ENCODE measurements at places on chromosomes 7 and 10.

DNA sequence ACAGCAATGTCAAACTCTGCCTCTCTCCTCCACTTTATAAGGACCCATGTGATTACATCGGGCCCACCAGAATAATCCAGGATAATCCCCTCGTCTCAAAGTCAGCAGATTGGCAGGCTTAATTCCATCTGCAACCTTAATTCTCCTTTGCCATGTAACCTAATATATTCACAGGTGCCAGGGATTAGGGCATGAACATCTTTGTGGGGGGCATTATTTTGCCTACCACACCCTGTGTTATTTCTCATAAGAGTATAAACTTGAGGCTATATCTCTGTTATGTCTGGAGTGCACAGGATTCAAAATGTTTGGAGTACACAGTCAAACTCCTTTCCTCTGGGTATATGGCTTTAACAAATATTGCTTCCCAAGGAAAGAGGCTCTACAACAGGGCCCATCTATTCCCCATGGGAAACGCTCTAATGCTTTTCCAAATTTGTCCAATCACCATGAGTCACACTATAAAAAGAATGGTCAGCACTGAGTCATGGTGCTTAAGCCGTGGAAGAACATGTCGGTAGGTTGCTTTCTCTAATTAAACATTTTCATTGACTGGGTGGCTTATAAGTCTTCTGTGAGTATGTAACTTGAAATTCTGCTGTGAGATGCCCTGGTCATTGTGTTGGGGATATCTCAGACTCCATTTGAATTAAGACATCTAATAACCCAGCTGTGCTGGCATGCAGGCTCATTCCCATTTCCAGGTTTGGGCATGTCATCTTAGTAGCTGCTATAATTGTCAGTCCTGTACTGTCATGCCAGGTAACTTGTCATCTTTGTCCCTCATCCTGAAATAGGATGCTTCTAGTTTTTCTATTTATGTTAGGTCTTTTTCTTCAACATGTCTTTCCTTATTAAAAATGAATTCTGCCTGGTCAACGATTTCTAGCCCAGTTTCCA lies 11.5 kb upstream of the AKR1B10 start:
- DNase-seq: no peak

DNA sequence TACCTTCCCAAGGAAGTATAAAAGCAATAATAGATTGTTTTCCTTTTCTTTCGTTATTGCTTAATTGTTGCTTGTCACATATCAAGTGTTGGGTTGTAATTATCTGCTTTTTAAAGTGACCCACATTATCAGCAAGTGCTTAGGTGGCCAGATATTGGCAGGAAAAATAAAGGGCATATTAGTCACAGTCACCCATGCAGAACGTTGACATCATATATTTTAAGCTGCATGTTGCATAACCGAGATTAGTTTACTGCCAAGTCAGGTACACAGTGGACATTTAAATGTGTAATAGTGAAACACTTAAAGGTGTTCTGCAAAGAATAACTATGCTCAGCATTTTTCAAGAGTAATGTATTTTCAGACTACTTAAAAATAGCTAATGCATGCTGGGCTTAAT lies 11.4 kb downstream of the NEBL start:
- no peak for DNase-seq

- DNase-seq: no peak
Observed at GRCh38 chr7:19701471-19701870, 7.4 kb downstream of the POLR1F start.

GRCh38 chr7:70165477-70166170 lies 567.3 kb downstream of the AUTS2 start:
- no peak for DNase-seq

DNA sequence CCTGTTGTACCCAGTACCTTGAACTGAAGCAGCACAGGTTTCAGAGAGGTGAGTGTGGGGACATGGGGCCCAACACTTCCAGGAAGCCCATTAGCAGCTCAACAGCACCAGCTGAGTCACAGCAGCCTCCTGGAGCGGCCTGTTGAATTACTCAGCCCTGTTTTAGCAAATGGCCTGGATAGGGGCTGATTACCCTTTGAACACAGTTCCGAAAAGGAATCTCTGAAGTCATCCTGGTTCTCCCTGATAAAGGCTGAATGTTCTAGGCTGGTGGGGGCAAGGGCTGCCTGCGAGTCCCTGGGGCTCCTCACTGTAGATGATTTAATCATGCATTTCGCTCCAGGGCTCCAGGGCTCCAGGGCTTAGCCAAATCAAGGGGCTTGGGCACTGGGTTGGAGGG lies 287.5 kb downstream of the GRID1 start:
- DNase-seq: no peak

DNA sequence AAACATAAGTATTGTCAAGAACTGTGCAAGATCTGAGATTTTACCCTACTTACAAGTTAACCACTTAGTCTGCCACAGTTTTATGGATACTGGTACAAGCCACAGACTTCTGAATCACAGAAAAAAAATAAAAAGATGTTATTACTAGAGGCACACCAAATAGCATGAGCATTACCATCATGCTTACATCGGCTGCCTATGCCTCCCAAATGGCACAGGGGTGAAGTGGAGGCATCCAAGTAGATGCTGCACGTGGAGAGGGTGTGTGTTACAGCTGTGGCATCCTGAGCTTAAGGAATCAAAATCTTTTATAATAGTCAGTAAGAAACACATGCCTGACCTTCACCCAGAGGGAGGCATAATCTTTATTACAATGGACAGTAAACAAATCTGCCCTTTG lies 207.8 kb downstream of the TFEC start:
- DNase-seq: no peak
